ENCODE measurements at places on chromosomes 13 and 19.
A peak's percentile ranks its signal among the peaks of the same experiment; 100 is the strongest.

- no peak for DNase-seq
Measured at GRCh38 chr13:40207001-40207478, 459.4 kb downstream of the FOXO1 start.

DNA sequence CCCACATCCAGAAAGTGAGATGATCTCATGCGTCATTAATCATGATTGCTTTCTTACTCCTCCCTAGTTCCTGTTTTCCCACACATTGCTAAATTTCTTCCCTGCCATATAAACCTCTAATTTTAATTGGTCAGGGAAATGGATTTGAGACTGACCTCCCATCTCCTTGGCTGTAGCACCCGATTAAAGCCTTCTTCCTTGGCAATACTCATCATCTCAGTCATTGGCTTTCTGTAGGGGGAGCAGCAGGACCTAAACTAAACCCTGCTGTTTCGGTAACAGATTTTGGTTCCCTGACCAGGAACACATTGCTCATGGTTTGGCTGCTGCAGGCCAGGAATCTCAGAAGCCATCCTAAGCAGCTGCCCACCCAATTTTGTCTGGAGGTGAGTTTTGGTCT lies 61.7 kb downstream of the SPRYD7 start:
- no peak for DNase-seq

DNA sequence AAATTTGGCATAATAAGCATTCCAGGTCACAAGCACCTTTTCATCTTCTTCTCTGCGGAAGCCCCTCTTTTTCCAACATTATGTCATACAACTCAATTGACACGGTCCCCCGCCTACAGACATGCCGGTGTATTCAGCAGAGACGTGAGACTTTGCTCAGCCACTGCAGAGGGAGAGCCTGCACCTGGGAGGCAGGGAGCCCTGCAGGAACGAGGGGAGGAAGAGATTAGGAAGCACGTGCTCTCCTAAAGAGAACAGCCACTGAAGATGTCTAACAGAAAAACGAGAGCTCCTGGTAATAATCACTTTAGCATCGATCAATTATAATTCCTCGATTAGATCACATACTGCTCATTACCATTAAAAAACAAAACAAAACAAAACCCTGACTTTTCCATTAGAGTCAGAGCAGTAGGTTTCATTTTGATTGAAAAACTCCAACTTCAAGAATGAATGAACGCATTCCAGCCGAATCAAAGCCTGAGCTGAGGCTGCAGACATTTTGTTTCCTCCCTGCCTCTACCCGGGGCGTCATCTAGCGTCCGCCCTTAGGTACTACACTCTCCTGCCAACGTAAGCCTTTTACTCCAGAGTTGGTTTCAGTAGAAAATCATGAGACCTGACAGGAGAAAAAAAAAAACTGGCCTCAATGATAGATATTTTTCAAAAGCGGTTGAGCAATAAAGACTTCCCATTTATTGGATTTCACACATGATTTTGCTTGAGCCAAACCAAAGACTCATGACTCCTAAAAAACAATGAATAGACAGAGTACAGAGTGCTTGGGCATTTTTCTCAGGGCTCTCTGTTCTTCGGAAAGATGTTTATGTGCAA lies 194.5 kb downstream of the KATNAL1 start:
- DNase-seq, result peak; percentile 81

GRCh38 chr13:50466456-50466855 lies 377.0 kb downstream of the DLEU7 start:
- DNase-seq, result no peak

GRCh38 chr19:14103310-14103709 lies 12.8 kb upstream of the SAMD1 start:
- no peak for DNase-seq

DNA sequence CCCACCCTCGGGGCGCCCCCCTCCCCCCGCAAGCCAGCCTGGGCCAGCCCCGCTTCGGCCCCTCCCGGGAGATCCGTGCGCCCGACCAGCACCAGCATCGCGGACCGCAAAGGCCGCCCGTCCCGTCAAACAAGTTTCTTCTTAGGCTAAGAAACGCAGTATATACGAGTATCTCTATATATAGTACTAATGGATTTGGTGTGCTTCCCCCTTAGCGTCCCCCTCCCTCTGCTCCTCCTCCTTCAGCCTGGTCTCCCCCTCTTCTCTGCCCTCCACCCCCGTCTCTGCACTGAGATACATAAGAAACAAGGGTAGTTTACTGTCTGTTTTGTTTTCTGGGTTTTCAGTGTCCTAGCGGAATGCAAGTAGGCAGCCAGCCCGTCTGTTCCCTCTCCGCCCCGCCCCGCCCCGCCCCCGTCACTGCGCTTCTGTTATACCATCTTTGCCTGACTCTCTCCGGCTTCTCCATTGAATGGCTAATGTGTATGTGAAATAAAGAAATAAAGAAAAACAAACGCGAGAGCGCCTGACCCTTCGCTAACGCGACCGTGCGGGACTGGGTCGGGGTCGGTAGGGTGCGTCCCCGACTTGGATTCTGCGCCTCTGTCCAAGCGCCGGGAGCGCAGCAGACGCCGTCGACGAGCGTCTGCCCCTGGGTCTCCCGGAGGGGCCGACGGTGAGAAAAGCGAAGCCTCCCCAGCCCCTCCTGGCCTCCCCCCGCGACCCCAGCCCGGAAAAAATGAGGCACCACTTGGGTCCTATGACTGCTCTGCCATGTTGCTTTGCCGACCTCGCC lies 4.2 kb downstream of the LYL1 start:
- peak; percentile 78 for DNase-seq

GRCh38 chr13:74134221-74134776 lies at the start of gene KLF12:
Gene KLF12, minus strand, starts transcription at chr13:74134404.
- peak; percentile 97 for DNase-seq

DNA sequence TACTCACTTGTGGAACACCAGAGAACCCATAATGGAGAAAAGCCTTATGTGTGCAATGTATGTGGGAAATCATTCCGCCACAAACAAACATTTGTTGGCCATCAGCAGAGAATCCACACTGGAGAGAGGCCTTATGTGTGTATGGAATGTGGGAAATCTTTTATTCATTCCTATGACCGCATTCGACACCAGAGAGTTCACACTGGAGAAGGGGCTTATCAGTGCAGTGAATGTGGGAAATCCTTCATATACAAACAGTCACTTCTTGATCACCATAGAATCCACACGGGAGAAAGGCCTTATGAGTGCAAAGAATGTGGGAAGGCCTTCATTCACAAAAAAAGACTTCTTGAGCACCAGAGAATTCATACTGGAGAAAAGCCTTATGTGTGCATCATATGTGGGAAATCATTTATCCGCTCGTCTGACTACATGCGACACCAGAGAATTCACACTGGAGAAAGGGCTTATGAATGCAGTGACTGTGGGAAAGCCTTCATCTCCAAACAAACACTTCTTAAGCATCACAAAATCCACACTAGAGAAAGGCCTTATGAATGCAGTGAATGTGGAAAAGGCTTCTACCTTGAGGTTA lies 10.9 kb downstream of the ZNF549 start:
- DNase-seq, result peak; percentile 3

- no peak for DNase-seq
Measured at GRCh38 chr19:54262066-54262465, 5.0 kb upstream of the LILRB5 start.

- no peak for DNase-seq
Measured at GRCh38 chr19:48394331-48395169, 1.1 kb downstream of the GRIN2D start.

DNA sequence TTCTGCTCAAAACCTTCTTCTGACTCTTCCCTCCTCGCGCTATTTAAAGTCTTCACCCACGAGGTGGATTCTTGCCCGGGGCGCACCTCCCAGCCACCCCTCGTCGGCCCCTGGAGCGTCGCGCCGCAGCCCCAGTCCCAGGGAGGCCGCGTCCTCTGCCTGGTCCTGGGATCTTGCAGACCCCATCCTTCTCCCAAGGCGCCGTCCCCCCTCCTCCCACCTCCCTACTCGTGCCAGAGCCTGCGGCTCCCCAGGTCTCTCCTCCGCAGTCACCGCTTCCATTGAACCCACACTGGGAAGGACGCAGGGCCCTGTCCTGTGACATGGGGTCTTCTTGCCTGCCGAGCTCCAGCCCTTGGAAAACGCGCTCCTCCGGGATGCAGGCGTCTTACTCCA lies 486 bp downstream of the ZNF808 start:
- peak; percentile 1 for DNase-seq

- no peak for DNase-seq
Measured at GRCh38 chr19:34715357-34715756, 18.7 kb upstream of the ZNF181 start.

DNA sequence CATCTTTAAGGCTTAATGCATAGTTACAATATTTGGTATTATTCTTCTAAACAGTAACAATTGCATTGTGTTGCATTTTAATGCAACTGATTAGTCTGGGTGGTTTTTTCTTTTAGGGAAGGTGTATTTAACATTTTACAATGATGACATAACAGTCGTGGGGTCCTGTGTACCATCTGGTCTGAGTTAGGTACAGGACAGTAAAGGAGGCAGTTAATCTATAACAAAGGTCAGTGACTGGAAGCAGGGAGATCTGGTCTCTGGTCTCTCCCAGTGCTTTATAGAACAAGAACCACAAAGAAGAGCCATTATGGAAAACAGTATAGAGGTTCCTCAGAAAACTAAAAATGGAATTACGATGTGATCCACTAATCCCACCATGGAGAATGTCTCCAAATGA lies 2.7 kb upstream of the OR7G2 start:
- no peak for DNase-seq

- DNase-seq, result no peak
Measured at GRCh38 chr13:100506154-100506553, 82.4 kb downstream of the GGACT start.

- DNase-seq, result peak; percentile 38
Measured at GRCh38 chr13:97327506-97328221, 105.5 kb downstream of the MBNL2 start.

Measured in fibroblast of skin of right biceps (primary cell).